Endothelial cell (in vitro differentiated cells): ENCODE measurements at places on chromosomes 7 and 10.

DNA sequence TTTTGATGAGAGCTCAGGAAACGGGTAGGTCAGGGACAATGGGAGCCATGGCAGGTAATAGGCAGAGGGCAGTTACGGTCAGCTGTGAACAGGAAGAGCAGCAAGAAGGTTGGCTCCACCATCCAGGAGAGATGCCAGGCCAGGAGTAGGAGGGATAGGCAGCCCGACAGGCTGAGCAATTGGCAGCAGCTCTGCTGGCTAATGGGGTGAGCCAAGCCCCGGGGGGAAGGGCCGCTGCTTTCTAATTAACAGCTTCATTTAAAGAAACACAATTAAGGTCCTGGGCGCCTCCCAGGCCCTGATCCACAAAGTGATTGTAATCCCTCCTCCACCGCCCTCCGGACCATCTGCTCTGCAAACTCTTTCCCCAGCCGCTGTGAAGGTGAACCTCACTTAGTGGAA is 23.7 kb downstream of the SH2B2 start:
- no peak for DNase-seq

DNA sequence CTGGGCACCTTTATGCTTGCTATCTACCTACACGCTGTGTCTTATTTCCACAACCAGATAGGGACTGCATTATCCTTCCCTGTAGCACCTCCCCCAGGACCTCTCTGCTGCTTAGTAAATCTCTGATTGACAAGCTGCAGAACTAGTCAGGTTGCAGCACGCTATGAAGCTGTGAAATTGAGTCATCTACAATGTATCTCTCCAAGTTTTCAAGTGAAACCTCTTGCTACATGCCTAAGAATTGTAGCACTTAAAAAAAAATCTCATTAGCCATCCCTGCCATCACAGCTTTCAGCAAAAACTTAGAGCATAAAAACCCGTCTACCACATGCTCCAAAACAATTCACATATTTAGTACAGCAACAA is 69.7 kb upstream of the FGFR2 start:
- no peak for DNase-seq

- DNase-seq = no peak
Observed at GRCh38 chr10:112229901-112230300, 46.3 kb upstream of the GPAM start.

DNA sequence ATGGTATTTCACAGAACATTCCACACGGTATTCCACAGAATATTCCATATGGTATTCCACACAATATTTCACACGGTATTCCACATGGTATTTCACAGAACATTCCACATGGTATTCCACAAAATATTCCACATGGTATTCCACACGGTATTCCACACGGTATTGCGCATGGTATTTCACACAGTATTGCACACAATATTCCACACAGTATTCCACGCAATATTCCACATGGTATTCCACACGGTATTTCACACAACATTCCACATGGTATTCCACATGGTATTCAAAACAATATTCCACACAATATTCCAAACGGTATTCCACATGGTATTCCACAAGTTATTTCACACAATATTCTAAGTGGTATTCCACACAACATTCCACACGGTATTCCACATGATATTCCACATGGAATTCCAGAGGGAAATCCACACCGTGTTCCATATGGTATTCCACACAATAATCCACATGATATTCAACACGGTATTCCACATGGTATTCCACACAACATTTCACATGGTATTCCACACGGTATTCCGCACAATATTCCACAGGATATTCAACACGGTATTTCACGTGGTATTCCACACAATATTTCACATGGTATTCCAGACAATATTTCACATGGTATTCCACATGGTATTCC is 136.7 kb upstream of the CHST15 start:
- no peak for DNase-seq

- no peak for DNase-seq
Observed at GRCh38 chr7:123548406-123548805, 9.2 kb downstream of the NDUFA5 start.

GRCh38 chr7:30268586-30268985 is 15.8 kb upstream of the ZNRF2 start:
- no peak for DNase-seq

GRCh38 chr10:30036341-30036740 is 23.0 kb downstream of the JCAD start:
- DNase-seq = no peak

DNA sequence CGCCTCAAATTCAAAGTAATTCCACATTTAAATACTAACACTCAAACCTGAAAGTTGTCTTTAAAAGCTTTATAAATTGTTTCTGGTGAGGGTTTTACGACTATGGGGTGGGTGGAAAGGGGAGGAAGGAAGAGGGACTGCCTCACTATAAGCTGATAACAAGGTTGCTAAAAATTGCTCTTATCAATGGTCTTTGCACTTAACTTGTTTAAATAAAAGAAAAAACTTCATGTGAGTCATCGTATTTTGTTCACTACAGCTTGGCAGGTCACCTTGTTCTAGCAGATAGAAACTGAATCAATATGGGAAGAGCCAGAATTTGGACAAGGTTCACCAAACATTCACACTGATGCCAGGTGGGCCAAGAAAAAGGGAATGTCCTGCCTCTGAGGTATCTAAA is 129.2 kb downstream of the TES start:
- no peak for DNase-seq

GRCh38 chr7:50349963-50350944 is 45.7 kb downstream of the IKZF1 start:
- DNase-seq = no peak

DNA sequence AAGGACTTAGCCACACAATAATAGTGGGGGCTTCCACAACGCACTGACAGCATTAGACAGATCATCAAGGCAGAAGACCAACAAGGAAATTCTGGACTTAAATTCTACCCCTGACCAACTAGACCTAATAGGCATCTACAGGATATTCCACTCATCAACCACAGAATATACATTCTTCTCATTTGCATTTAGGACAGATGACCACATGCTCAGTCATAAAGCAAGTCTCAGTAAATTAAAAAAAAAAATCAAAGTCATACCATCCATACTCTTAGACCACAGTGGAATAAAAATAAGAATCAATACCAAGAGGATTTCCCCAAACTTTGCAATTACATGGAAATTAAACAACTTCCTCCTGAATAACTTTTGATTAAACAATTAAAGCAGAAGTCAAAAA is 155.9 kb downstream of the CDK14 start:
- DNase-seq = no peak
